ENCODE measurements at places on chromosomes 4 and X.
A peak's percentile ranks its signal among the peaks of the same experiment; 100 is the strongest.

DNA sequence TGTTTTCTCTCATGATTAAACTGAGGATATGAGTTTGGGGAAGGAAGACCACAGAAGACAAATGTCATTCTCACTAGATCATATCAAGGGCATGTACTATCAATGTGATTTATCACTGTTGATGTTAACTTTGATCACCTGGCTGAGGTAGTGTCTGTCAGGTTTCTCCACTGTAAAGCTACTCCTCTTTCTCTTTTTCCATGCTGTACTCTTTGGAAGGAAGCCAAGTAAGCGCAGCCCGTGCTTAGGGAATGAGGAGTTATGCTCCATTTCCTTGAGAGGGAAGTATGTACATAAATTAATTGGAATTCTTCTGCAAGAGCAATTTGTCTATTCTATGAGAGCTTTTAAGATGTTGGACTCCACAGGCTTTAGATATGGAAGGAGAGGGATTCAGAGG is 4.0 kb upstream of the KANTR start:
- DNase-seq: no peak

GRCh38 chr4:87326460-87326859 is 3.8 kb upstream of the HSD17B13 start:
- DNase-seq: no peak

DNA sequence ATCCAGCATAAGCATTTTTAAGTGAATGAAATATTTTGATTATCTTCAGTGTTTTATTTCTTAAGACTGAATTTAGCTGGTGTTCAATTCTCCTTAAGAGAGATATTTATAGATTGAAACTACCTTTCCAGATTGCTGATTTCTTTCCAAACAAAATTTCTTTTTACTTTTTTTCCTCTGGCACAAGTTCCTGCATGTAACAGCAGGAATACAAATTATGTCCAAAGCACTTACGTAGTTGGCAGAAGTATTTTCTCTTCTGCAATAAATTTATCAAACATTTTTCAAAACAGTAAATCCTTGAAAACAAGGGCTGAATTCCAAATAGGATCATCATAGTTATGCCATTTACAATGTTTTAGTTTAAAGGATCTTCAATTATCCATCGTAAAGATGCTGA is 412.6 kb downstream of the IQCM start:
- DNase-seq: no peak

DNA sequence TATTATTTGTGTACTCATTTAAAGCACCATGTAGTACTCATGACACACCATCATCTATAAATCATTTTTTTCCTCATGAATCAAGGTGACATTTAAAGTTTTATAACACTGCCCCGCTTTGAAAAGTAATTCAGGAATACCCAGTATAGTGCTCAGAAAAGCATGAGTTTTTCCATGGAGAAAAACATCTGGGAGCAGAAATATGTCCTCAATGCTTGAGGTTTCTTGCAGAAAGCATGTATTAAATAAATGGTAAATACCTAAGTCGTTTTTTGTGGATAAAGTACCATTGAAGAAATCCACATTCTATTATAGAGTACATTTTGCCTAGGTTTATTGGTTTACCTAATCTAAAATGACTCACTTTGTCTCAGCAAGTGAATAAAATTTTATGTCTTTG is 66.2 kb downstream of the UBA6 start:
- no peak for DNase-seq

- DNase-seq: no peak
Observed at GRCh38 chr4:37225778-37226177, 18.8 kb upstream of the NWD2 start.

- no peak for DNase-seq
Observed at GRCh38 chr4:150145090-150145945, 67.1 kb downstream of the DCLK2 start.

DNA sequence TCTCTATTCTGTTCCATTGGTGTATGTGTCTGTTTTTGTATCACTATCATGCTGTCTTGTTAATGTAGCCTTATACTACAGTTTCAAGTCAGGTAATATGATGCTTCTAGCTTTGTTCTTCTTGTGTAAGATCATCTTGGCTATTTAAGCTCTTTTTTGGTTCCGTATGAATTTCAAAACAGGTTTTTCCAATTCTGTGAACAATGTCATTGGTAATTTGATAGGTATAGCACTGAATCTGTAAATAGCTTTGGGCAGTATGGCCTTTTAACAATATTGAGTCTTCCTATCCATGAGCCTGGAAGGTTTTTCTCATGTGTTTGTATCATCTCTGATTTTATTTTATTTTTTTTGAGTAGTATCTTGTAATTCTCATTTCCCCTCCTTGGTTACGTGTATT is 94.3 kb downstream of the ANAPC10 start:
- no peak for DNase-seq

DNA sequence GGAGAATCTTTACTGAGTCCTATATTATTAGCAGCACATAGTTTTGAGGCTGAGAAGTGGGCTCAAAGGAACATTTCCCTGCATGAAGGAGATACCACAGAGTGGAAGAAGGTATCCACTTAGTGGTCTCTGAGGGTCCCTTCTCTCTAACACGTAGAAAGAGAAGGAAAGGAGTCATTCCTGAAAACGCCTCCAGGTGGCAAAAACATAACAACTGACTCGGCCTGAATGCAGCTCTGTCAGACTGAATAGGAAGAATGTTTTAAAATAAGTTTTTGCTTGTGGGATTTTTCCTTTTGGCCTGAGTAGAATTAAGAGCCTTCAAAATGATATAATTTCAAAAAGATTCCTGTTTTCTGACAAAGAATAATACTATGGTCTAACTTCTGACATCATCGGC is 23.3 kb downstream of the RPGR start:
- DNase-seq: no peak

DNA sequence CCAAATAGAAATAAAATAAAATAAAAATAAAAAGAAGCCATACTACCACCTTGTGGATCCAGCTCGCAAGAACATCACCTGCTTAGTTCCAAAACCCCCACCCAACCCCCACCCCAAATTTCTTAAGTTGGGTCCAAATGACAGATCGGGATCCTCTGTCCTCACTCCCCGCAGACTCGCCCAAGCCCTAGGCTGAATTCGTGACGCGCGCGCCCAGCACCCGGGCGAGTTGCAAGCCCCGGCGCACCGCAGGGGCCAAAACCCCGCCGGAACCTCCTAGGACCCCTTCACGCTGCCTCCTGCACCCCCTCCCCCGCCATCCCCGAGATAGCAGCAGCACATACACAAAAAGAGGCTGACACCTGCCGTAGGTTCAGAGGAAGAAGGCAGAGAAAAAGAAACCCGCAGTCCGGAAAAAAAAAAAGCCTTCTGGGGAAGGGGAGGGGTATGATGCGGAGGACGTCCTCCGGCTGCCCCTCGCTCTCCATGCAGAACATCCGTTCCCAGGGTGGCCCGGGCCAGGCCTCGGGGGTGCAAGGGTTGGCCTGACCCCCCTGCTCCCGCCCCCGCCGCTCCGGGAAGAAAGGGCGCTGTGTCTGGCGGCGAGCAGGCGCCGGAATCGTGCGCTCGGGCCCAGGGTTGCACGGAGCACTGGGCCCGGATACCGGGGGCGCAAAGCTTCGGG is 2.6 kb downstream of the NLGN4X start:
- no peak for DNase-seq

- DNase-seq: no peak
Observed at GRCh38 chrX:44247468-44247867, 96.0 kb downstream of the EFHC2 start.

- DNase-seq: no peak
Observed at GRCh38 chr4:5776510-5776909, 65.5 kb downstream of the EVC start.

- peak; percentile 55 for DNase-seq
Observed at GRCh38 chrX:69285881-69286564, 120.8 kb upstream of the PJA1 start.

DNA sequence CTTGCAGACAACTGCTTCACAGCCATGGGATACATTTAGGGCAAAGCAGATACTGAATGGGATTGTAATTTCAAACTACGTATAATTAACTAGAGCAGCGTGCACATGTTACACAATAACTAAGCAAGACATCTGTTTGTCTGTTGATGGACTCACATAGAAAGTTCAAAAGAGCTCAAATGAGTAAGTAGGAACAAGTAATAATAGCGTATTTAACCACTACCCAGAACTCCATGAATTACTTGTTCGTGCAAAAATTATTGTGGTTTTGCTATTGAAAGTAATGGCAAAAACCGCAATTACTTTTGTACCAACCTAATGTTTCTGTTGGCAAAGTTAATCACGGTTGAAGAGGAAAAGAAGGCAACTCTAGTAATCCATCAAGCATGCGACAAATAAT is 825.4 kb downstream of the PCDH18 start:
- no peak for DNase-seq

DNA sequence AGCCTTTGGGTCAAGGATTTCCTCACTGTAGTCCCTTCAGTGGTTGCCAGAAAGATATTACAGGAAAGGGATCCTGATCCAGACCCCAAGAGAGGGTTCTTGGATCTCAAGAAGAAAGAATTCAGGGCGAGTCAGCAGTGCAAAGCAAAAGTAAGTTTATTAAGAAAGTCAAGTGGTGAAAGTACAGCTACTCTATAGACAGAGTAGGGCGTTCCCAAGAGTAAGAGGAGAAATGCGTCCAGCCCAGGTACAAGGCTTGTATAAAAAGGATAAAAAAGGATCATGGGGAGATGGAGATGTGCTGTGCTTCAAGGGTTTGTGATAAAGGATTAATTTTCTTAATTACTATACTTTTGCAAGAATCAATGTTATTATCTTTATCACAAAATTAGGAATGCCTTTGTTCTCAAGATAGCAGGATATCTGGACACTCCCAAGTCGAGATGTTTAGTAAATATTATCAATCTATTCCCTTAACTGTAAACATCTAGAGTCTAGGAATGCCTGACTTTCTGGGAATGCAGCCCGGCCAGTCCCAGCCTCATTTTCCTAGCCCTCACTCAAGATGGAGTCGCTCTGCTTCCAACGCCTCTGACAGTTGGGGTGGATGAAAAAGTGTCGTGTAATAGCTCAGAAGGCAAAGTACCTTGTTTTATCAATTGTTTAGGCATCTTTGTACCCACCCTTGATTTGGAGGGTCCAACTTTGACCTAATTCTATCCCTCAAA is 360.7 kb downstream of the GPM6A start:
- DNase-seq: no peak

GRCh38 chr4:26858035-26858918 is 2.4 kb upstream of the STIM2 start:
- no peak for DNase-seq

GRCh38 chrX:49102190-49102589 is 21.3 kb downstream of the GPKOW start:
- no peak for DNase-seq

DNA sequence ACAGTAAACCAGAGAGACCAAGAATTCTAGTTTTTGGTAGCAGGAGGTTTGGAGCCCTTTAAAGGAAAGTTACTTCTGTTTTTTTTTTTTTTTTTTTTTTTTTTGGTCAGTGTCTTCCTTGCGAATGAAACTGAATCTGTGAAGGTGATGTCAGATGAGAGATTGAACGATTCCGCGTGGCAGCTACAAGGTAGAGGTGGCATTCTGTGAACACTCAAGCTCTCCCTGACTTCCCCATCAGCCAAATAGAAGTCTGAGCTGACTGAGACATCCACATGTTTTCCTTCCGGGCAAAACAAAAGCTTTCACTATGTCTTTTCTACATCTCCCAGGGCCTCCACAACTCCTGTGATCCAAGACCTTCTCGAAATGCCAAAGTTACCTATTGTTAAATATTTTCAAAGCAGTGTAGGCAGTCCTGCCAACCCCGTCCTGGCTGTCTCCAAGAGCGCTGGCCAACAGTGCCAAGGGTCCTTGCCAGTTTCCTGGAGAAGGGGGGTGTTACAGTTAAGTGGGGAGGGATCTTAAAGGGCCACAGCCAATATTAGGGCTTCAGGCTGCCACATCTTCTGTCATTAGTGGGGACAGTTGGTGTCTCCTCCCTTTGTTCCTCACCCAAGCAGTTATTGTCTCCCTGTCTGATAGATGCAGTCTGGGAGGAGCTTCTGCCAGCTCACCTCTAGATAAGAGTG is 102.9 kb upstream of the SLC34A2 start:
- DNase-seq: no peak

DNA sequence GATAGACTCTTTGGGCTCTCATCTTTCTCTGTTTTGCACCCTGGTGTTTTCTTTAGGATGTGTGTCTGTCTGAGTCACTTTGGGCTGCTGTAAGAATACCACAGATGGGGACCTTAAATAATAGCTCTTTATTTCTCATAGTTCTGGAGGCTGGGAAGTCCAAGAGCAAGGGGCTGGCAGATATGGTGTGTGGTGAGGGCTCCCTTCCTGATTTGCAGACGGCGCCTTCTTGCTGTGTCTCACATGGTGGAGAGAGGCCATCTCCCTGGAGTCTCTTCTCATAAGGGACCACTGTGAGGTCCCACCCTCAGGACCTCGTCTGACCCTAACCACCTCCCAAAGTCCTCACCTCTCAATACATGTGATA is 93.7 kb upstream of the ADRA2C start:
- no peak for DNase-seq

DNA sequence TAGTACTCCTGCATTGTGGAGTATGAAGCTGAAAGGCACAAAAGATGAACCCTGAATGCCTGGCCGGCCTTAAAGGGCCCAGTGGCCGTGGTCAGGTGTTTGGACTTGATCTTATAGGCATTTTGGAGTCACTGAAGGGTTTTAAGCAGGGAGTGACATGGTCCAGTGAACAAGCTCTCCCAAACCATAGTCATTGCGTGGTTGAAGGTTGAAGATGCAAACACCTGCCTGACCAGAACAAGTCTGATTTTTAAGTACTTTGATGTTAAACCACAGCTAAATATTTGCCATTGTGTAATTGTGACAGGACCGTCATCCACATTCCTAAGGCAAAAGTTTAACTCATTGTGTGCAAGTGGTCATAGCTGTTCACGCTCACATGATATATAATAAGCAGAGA is 3.3 kb downstream of the STK32B start:
- DNase-seq: no peak

DNA sequence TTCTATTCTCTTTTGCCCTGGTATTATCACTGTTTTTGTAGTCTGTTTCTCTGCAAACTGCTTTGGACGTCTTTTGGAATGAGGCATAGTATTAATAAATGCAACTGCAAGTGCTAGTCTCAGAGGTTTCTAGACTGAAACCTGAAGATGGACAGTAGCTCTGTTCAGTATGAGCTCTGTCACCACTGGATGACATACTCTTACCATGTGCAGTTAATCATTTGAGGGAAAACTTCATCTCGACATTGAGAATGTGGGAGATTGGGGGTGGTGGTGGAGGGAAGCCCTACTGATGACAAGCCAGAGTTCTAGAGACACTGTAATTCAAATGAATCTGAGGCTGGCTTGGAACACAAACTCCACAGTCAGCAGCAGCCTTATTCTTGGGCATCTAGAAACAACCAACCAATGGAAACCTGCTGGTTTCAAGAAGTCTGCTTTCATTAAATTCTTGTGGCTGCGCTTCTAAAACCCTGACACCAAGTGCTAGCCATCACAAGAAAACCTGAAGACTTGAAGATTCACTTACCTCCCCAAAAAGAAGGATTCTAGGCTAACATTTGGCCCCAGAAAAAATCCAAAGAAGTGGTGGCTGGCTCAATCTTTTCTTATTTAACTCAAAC is 161.7 kb downstream of the RASL11B start:
- no peak for DNase-seq

- no peak for DNase-seq
Observed at GRCh38 chrX:87167841-87168240, 349.8 kb upstream of the KLHL4 start.
